AG08396 (cell line): ENCODE measurements at places on chromosomes 1 and 21.

- no peak for DNase-seq
These were observed 38.0 kb downstream of the SPRTN start for GRCh38 chr1:231376101-231376500.

DNA sequence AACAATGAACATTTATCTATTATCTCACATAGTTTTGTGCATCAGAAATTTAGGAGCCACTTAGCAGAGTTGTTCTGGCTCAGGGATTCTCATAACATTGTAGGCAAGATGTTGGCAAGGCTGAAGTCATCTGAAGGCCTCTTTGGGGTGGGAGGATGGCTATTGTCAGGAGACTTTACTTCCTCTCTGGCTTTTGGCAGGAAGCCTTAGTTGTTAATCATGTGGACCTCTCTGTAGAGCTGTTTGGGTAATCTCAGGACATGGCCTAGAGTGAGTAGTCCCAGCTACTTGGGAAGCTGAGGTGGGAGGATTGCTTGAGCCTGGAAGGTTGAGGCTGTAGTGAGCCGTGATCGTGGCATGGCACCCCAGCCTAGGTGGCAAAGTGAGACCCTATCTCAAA, 40.2 kb downstream of the RASAL2 start:
- peak; percentile 25 for DNase-seq

- DNase-seq: no peak
These were observed 167.8 kb downstream of the DHRS3 start for GRCh38 chr1:12450090-12450755.

GRCh38 chr21:41195311-41195710, 27.4 kb downstream of the BACE2 start:
- DNase-seq: no peak
